ENCODE measurements at places on chromosomes 6 and 20.
A peak's percentile ranks its signal among the peaks of the same experiment; 100 is the strongest.

GRCh38 chr6:130982941-130983456, 80.0 kb downstream of the EPB41L2 start:
- DNase-seq = no peak

DNA sequence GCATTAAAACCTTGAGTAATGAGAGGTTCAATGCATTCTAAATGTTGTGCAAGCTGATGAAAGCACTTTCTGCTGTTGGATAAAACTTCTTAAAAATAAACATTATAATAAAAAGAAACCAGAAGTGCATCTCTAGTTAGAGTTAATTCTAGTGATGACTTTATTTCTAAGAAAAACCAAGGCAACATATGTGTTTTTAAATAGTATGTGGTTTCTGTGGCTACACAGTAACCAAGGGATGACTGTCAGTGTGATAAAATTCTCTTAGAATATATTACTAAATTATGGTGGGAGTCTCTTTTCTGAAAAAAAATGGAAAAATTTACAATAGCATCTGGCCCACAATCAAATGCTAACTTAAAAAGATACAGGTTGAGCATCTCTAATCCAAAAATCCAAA, 117.0 kb downstream of the ME1 start:
- DNase-seq = no peak

- peak; percentile 41 for DNase-seq
These were observed at the start of gene SYCP2 for GRCh38 chr20:59933296-59933848. Gene SYCP2, minus strand, starts transcription at chr20:59933637. Its CDS starts 11,224 bp downstream, at chr20:59922413.

GRCh38 chr6:96794980-96795379, 42.3 kb downstream of the GPR63 start:
- DNase-seq = no peak

DNA sequence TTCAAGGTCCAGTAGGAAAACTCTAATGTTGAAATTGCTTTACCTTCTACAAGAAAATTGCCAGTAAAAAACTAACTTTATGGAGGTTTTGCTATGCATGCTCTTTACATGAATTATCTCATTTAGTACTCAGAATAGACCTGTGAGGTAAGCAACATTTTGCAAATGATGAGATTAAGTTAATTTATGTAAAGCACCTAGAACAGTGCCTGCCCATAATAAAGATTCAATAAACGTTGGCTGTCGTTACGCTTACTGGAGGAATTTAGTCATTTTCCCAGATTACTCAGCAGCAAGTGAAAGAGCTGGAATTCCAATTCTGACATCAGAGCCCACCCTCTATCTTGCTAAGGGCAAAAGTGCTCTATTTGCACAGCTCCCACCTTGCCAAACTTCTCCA, 69.4 kb upstream of the ARID1B start:
- DNase-seq = no peak

DNA sequence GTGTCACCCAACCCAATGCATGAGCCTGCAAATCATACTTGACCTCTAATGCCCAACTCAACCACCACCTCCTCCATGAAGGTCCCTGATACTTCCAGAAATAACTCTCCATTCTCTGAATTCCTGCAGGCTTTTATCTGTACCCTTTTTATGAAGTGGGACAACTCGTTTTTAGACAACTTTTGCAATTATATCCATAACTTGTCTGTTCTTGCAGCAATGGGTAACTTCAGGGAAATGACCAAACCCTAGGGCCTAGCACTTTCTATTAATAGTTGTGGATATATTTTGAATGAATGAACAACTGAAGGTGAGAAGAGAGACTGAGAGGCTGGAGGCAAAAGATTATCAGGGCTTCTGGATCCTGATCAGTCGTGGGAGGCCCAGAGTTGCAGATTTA, 236.6 kb upstream of the MOCS1 start:
- DNase-seq = no peak

GRCh38 chr6:159358562-159358961, 189.4 kb downstream of the FNDC1 start:
- no peak for DNase-seq

DNA sequence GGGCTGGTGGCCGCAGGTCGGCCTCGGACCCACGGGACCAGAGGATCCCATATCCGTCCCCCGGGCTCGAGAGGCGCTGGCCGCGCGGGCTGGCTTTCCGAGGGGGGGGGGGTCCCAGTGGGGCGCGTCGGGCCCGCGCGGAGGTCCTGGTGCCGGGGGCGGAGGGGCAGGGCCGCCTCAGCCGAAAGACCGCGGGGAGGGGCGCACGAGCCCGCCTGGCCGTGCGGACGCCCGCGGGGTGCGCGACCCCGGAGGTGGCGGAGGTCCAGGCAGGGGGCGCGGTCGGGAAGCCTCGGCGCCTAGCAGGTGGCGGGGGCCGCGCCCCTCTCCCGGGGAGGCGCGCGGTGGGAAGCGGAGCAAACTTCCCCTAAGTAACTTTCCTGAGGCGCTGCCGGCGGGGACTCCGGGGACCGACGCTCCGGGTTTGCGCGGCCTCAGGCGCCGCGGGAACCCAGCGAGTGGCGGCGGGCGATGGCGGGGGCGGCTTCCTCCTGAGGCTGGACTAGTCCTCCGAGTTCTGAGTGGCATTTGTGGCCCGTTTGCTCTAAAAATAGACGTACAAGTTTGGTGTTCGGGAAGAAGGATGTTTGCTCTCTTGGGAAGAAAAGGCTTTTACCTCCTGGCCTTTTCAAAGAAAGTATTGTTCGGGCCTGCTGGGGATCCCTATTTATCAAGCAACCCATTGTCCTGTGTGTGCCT, 26.5 kb upstream of the BTBD3 start:
- no peak for DNase-seq

DNA sequence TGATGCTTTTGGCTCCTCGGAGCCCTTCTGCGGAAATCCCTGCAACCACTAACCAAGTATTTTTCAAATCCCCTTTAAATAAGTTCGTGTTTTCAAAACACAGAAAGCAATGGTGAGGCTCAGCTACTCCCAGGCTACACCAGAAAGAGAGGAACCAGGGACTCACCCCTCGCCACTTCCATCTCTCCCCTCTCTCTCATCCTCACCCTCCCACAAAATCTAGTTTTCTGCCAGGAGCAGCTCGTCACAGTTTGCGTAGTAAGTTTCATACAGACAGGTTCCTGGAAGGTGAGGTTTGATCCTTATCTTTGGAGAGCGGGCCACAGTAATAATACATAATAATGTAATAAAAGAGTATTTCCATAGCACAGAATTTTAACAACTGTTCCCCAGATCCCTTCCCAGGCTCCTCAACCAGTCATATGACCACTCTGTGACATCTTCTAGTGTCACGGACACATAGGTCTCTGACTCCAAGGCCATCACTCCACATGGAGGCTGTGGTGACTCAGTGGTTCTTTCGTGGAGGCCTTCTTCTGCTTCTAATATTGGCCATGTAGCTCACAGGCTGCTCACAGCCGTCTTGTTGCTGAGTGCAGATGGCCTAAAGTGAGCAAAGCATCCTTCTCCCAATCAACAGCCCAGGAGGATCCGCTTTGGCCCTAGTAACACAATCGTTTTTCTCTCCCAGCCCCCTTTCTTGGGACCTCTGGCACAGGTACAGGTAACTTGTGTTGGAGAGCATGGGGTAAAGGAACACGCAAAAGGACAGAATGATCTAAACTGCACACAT, 295.7 kb downstream of the CDC5L start:
- no peak for DNase-seq
